AML-193 (cell line): ENCODE measurements at places on chromosomes 16 and 17.

- DNase-seq, result no peak
Measured at GRCh38 chr16:72744076-72744793, 303.7 kb downstream of the ZFHX3 start.

DNA sequence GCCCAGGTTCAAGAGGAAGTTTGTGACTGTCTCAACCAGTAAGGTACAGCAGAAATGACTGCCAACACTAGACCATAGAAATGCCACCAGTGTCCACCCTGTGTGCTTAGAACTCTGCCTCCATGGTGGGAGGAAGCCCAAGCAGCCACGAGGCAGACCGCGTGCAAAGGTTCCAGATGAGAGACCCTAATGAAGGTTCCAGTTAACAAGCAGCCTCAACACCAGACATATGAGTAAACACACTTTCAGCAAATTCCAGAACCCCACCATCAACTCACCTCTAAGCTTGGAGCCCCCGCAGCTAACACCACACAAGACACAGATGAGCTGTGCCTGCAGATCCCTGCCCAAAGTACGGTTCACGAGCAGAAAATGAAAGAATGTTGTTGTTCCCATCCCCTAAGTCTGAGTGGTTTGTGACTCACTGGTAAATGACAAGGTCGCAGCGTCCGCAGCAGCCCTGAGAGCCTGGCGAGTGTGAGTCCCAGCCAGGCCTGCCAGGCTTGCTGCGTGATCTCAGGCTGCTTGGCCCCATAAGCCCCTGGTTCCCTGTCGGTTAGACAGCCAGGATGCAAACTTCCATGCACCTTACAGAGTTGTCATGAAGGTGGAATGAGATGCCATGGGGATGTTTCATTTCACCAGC lies 193.7 kb downstream of the C16orf95 start:
- DNase-seq, result no peak

- no peak for DNase-seq
Measured at GRCh38 chr17:57544401-57544800, 200.7 kb downstream of the CCDC182 start.

DNA sequence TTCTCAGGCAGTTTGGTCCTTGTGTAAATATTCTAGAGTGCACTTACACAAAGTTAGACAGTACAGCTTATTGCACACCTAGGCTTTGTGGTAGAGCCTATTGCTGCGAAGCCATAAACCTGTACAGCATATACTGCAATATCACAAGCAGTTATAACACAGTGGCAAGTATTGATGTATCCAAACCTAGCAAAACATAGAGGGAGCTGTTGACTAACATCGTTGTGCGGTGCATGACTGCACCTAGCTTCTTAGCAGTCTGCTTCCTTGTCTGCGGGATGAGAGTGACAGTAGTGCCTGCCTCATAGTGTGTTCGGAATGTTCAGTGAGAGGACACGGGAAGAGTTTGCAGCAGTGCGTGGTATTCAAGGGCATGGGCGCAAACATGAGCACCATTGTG lies 78.9 kb downstream of the MPRIP start:
- no peak for DNase-seq

- peak; percentile 73 for DNase-seq
Measured at GRCh38 chr17:44865231-44865660, 17.6 kb downstream of the HIGD1B start.

- DNase-seq, result no peak
Measured at GRCh38 chr16:17423221-17423620, 47.5 kb downstream of the XYLT1 start.

GRCh38 chr16:84138824-84139627 lies 6.0 kb downstream of the HSDL1 start:
- DNase-seq, result no peak

DNA sequence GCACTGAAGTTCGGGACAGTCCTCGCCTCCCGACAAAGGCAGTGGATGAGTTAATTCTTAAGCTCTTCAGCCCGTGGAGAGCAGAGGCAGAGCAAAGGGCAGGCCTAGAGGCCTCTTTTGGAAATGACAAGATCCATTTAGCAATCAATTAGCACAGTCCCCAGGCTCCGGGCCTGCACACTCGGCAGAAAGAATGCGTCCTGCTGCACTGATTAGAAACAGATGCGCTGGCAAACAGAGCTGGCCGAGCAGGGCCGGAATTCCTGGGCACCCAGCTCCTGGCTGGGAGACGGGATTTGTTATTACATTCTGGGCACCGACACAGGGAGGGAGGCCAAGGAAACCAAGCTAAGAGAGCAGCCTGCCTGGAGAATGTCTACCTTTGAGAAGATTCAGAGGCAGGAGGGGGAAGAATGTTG lies 162.9 kb downstream of the COPRS start:
- no peak for DNase-seq

- no peak for DNase-seq
Measured at GRCh38 chr16:61936522-61936921, 99.7 kb downstream of the CDH8 start.

DNA sequence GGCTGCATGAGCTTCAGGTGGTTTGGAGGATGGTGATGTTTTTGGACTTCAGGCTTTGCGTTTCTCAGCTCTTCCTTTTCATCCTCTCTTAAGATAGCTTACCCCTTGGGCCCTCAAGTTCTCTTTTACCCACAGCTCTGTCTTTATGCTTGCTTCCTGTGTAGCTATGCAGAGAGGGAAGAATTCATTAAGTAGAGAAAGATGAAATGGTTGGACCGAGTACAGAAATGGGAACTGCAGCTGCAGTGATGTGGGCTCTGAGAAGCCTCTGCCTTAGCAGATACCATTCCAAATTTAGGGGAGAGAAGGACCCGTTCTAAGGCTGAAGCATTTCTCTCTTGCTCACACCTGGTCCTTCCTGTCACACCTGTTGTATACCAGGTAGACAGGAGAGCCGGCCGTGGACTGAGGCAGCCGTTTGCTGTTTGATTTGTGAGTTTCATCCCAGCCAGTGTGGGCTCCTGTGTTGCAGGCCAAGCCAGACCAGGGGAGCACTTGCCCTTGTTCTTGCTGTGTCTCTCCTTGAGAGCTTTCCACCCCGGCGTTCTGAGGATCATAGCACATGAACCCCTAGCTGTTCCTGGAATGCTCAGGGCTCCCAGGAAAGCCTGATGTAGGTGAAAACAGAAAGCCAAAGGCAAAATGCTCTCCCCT lies 392.7 kb downstream of the CPPED1 start:
- DNase-seq, result no peak

GRCh38 chr17:34253139-34253525 lies 2.0 kb upstream of the CCL2 start:
- DNase-seq, result no peak

DNA sequence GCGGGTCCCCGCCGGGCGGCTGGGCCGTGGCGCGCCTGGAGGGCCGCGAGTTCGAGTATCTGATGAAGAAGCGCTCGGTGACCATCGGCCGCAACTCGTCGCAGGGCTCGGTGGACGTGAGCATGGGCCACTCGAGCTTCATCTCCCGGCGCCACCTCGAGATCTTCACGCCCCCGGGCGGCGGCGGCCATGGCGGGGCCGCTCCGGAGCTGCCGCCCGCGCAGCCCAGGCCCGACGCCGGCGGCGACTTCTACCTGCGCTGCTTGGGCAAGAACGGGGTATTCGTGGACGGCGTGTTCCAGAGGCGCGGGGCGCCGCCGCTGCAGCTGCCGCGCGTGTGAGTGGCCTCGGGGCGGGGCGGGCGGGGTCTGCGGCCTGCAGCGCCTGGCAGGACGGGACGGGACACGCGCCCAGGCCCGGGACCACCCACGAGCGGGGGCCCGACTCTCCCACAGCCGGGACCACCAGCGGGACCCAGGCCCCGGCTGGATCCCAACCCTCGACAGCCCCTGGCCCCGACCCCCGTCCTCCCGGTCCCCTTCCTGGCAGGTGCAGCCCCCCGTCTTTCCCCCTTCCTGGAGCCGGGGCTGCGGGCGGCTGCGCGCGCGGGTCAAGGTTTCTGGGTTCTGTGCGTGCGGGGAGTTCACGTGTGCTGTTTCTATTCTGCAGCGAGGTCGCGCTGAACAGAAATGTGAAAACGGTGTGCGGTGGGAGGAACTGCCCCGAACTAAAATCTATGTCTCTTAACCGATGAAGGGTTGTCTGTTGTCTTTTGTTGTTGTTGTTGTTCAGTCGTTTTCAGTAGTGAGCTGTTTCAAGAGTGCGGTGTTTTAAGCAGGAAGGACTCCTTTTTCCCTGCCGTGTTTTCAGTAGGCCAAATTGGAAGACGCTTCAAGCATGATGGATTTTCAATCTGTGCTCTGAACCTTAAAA lies 705 bp downstream of the FOXK2 start:
- no peak for DNase-seq

GRCh38 chr16:23365602-23366240 lies 63.6 kb downstream of the SCNN1B start:
- DNase-seq, result no peak

DNA sequence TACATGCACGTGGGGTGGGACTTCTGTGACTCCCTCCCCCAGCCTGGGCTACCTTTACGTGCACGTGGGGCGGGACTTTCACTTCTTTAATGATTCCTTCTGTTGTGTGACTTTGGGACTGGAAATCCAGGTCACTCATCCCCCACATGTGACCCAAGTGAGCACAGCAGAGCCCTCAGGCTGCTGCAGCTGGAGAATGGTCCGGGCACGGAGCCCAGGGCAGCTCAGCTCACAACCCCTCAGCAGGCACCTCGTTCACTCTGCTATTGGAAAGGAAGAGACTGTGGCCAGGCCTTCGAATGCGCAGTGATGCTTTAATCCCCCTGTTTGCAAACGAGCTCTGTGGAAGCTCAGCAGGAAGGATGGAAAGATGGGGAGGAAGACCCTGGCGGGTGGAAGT lies 14.7 kb downstream of the DBNDD1 start:
- no peak for DNase-seq

DNA sequence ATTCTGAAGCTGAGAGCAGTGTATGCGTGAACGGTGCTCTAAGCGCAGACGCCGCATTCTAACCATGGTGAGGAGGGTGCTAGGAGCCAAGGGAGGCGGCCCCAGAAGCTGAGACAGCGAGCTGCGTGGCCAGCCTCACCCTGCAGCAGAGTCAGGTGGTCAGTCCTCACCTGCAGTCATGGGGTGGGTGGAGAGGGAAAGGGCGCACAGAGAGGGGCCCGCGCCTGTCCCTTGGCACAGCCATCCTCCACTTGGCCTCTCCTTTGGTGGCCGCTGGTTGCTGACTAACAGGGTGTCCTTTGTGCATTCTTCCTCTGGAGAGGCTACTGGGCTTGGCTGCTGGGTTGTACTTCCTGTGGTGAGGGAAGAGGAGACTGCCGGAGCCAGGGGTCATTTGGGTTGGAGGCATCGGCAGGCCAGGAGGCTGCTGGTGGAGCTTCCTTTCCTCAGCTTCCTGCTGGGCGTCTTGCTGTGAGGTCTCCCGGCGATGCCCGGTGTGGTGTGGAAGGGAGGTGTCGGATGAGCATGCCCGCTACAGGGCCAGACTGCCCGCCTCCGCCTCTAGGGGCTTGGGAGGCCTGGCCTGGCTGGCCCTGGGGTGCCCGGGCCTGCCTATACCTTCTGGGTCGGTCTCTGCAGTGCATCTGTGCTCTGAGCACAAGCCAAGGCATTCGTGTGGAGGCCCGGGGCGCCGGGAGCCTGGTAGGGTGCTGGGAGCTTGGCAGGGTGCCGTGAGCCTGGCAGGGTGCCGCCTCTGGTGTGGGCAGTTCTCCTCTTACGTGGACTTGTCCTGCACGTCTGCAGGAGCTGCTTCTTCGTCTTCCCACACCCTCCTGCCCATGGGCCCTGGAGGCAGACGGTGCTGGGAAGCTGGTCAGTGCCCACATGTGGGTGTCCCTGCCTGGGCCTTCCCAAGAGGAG lies 17.4 kb downstream of the RNF213 start:
- DNase-seq, result no peak
